ENCODE measurements at places on chromosomes 4 and X.

GRCh38 chr4:7590189-7590588 is 155.5 kb upstream of the PSAPL1 start:
- no peak for DNase-seq

DNA sequence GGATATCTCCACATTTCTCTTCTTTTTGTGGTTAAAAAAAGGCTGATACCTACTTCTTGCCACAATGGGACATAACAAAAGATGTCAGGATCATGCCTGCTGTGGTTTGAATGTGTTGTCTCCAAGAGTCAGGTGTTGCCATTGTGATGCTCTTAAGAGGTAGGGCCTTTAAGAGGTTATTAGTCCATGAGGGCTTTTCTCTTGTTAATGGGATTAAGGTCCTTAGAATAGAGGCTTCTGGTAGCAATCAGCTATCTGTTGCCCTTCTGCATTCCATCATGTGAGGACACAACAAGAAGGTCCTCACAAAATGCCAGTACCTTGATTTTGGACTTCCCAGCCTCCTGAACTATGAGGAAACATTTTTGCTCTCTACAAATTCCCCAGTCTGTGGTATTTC is 191.4 kb downstream of the GBA3 start:
- DNase-seq, result no peak

- DNase-seq, result peak; percentile 5
Observed at GRCh38 chrX:12080265-12080664, 58.0 kb upstream of the FRMPD4 start.

DNA sequence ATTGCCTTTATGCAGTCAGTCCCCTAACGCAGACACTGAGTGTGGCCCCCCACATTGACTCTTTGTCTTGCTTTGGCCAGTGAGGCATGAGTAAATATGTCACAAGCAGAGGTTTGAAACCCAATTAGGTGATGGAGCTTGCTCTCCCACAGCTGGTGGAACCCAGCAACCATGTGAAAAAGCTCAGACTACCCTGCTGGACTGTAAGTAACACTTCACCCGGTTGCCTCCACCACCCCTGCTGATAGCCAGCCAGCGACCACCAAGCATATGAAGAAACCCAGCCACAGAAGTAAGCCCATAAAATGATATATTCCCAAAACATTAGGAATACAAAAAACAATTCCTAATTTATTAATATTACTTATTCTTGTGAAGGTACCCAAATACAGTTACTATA is 21.6 kb upstream of the PDCL2 start:
- no peak for DNase-seq

DNA sequence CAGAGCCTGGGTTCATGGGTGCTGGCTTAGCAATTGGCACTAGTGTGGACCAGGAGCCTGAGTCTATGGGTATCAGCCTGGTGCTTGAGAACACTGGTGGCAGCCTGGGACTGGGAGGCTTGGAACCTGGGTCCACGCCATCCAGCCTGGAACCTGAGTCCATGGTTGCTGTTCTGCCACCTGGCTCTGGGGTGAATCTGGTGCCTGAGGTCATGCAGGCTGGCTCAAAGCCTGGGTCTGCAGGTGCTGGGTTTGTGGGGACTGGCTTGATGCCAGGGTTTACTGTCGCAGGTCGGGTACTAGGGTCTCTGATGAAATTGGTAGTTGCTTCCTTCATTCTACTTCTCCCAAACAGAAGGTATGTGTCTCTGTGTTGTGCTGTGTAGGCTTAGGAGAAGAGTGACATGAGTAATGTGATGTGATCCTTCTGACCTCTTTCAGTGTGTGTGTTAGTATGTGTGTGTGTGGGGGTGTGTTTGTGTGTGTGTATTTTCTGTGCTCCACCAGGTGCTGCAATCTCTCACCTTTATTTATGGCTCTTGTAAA is 517.0 kb upstream of the EPHA5 start:
- no peak for DNase-seq

GRCh38 chr4:139900964-139901376 is 235.4 kb downstream of the MGST2 start:
- no peak for DNase-seq

DNA sequence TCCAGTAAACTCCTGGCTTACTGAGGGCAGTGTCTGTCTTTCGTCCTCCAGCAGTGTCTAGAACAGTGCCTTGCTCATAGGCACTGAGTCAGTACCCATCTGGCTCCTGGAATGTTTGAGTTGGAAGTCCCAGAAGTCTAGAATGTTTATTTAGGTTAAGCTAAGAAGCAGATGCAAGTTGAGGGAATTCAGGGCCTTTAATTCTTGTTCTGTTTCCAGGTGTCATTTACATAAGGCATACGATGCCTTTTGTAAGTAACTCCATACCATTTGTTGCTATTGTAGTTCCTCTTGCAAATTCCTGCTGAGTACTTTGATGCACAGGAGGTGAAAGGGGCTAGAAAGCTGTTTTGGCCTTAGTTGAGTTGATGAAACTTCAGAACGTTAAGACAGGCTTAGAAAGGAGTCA is 22.2 kb downstream of the ARHGAP10 start:
- DNase-seq, result peak; percentile 56

DNA sequence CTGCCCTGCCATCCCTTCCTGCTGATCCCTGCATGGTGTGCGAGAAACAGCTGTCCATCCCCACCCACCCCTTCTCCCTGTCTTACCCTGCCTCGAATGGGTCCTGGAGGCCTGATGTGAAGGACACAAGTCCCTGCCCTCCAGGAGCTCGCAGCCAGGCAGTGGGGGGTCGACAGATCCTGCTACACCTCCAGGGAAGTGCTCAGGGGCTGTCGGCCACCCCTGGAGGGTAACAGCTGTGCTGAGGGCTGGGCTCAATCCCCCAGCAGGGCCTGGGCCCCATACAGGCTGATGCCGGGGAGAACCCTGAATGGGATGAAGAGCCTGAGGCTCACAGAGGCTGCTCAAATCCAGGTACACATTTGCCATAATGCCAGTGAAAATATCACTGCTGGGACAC is 17.6 kb downstream of the HMX1 start:
- no peak for DNase-seq

DNA sequence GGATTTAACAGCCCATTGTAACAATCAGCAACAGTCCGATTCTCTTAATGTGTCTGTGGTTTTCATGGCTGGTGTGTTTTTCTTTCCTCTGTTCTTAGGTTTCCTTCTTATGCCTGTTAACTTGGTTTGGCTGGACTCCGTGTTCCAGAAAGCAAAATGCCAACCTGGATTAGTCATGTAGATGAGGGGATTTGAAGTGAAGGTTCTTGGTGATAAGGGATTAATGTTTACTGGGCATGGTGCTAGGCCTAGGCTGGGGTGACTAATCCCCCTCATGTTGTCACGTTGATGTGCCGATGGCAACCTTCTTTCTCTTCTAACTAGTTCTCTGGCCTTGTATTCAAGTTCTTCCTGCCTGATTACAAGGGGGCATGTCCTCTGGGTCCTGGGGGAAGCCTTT is 85.9 kb downstream of the REPS2 start:
- no peak for DNase-seq

DNA sequence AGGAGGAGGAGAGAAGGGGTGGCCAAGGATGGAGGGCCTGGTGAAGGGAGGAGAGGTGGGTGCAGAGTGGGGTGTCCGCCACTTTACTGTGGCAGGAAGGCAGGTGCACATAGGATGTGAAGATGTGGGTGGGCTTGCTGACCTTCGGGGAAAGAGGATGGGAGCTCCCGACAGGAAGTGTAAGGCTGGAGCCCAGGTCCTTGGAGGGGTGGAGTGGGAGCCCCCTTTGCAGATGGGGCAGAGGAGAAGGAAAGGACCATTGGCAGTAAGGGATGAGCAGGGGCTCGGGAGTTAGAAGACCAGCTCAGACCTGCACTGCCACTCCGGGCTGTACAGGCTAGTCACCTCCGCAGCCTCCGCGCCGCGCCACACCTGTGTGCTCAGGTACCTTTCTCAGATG is 89.5 kb downstream of the EVC start:
- DNase-seq, result no peak

DNA sequence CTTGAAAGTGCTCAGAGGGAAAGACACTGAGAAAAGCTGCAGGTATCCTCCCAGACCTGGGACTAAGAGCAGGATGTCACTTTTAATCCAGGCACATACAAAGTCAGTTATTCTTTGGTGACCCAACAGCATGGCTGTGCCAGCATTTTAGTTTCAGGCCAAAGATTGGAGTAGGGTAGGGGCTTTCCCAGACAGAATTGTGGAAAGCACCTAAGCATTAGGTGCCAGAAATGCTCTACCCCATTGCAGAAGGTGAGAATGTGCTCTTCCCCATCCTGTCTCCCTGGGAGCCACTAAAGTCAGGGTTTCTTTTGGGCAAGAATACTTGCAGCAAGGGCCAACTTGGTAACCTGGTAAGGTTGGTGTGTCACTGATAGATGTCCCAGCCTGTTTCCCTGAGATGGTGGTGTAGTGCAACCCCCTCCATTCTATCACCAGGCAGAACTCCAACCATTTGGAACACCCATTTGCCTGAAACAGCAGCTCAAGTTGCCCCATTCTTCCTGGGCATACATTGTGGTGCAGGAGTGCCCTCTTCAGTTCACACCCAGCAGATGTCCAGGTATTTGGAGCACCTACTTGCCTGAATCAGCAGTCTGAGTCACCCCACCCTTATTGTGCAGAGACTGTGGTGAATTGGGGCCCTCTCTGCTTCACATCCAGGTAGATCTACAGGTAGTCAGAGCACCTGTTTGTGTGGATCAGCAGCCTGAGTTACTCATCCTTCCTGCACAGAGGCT is 183.5 kb downstream of the ZC4H2 start:
- DNase-seq, result no peak

GRCh38 chr4:27189683-27190082 is 329.0 kb downstream of the STIM2 start:
- no peak for DNase-seq

DNA sequence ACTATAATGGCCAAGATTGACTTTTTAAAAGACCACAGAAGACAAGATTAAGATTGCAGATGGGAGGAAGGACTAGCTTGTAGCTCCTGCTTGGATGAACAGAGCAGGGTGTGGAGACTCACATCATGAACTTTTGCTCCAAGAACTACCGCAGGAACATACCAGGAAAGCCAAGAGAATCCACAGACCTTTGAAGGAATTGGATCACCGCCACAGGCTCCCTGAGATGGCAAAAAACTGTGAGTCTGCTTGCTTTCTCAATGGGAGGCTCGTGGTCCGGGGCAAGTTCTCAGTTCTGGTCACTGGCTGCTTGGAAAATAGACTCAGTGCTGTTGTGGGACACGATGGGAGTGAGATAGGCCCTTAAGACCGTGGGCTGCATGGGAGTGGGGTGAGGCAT is 276.6 kb downstream of the CCSER1 start:
- DNase-seq, result no peak

GRCh38 chr4:137961051-137961438 is 281.1 kb downstream of the SLC7A11 start:
- DNase-seq, result no peak

DNA sequence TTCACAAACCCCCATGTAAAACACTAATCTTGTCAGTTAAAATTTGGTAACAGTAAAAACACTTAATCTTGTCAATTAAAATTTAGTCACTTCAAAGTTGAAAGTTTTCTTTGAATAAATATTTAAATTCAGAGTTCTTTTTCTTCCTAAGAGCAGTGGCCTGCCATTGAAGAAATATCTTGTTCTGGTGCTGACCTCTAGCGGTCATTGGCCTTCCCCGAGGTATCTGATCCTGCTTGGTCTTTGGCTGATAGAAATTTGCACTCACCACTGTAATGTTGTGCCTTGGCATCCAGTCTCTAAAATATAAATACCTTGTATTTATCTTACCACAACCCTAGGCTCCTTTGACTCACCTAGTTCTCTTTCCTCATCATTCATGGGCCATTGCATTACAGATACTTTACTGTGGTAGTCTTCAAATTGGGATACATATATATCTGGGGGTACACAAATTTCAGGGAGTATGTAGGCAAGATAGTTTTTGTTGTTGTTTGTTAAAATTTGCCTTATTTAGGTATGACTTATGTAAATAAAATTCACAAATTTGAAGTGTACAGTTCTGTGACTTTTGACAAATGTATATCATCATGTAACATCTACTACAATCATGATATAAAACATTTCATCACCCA is 6.7 kb upstream of the ART3 start:
- peak; percentile 46 for DNase-seq

GRCh38 chr4:70544279-70544868 is 26.0 kb downstream of the AMTN start:
- DNase-seq, result no peak

DNA sequence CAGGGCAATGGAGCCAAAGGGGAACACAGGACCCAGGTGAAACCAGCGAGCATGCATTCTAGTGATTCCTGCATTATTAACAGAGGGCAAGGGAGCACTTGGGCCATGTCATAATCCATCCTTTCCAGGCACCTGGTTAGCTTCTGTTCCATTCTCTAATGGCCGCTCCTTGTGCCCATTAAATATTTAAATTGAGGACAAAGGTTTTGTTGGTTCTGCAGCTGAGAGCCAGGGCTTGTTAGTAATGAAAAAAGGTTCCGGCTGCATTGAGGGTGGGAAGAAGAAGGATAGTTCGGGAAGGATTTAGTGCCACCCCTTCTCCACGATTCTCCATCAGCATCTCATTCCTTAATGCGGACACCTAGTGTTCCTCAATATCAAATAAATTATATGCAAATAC is 13.6 kb downstream of the SOD3 start:
- no peak for DNase-seq

DNA sequence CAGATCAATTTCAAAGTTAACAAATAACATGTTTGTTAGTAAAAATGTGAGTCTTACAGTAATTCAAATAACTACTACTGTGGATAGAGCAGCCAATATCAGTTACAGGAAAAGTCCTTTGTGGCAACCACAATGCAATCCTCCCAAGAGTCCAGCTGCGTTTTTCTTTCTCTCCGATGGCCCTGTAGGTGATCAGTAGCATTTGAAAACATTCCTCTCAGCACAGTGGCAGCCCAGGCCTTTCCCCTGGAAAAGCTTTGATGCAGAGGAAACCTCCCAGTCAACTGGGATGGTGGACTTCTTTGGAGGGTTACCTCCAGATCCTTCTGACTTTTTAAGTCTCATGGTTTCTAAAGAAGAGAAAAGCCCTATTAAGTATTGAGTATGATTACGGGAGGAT is 18.0 kb upstream of the PDZD4 start:
- no peak for DNase-seq

DNA sequence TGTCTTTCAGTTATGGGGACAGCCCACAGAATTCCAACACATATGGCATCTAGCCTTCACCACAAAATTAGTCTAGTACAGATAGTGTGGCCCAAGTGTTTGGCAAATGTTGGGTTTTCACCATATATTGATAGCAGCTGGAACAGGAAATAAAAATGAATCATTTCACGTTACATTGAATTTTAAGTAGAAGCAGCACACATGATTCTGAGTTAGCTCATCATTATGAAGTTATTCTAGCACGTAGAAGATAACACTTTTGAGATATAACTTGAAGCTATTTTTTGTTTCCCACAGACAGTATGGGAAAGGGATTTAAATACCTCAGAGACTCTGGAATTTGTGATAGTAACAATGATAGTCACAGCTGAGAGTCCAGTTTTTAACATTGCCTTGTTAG is 118.7 kb downstream of the FAT4 start:
- peak; percentile 67 for DNase-seq

- peak; percentile 73 for DNase-seq
Observed at GRCh38 chrX:153971124-153971449, 531 bp downstream of the HCFC1 start.

- DNase-seq, result no peak
Observed at GRCh38 chr4:147909225-147909624, 177.3 kb downstream of the ARHGAP10 start.

- no peak for DNase-seq
Observed at GRCh38 chr4:115219315-115219860, 106.0 kb upstream of the NDST4 start.
